IgD-negative memory B cell (primary cell): ENCODE measurements at places on chromosomes 4 and X. TPM values are rescaled to one million over a fixed set of nuclear protein-coding genes. Genes with fewer than 3 reads are reported as not detected.

SHROOM4 gene
- polyA plus RNA-seq, result not detected

FHDC1 gene
- polyA plus RNA-seq, result 0.06 TPM

PPBP gene
- 65.7 TPM for polyA plus RNA-seq

PHEX gene
- 0.11 TPM for polyA plus RNA-seq

CD38 gene
- 20.9 TPM for polyA plus RNA-seq

DMRTC1 gene
- 1.0 TPM for polyA plus RNA-seq

MAGED1 gene
- 35.8 TPM for polyA plus RNA-seq

PASD1 gene
- polyA plus RNA-seq, result not detected

CSAG3 gene
- polyA plus RNA-seq, result not detected

NONO gene
- 140 TPM for polyA plus RNA-seq
